ENCODE measurements at places on chromosomes 3 and 15. TPM values are rescaled to one million over a fixed set of nuclear protein-coding genes. Genes with fewer than 3 reads are reported as not detected.
A peak's percentile ranks its signal among the peaks of the same experiment; 100 is the strongest.

The SCN5A gene
- total RNA-seq = 13.6 TPM

GRCh38 chr15:40815042-40815698 is 7.9 kb upstream of the DNAJC17 start:
- DNase-seq = no peak

- no peak for DNase-seq
Measured at GRCh38 chr3:142863930-142864920, 24.7 kb downstream of the PCOLCE2 start.

DNA sequence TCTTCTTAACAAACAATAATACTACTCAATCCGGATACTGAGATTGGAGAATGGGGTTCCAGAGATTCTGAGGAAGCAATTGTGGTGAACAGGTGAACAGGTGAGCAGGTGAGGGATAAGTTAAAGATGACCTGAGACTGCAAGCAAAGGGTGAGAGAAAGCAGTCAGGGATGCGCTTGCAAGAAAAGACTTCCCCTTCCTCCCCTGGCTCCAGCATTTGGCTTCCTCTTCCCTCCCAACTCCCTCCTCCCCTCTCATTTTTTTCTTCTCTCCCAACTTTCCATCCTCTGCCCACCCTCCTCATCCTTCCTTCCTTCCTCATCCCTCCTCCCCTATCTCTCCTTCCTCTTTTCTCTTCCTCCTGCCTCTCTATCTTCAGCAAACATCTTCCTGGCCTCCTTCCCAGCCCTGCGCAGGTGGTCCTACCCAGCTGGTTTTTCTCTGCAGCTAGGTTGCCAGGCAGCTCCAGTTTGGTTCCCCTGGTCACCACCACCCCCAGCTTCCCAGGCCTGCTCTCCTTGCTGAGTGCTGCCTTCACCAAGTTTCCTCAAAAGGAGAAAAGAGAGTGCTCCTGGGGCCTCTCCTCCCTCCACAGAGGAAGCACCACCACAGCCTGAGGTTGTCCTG is 10.4 kb upstream of the VIPR1 start:
- DNase-seq = no peak

DNA sequence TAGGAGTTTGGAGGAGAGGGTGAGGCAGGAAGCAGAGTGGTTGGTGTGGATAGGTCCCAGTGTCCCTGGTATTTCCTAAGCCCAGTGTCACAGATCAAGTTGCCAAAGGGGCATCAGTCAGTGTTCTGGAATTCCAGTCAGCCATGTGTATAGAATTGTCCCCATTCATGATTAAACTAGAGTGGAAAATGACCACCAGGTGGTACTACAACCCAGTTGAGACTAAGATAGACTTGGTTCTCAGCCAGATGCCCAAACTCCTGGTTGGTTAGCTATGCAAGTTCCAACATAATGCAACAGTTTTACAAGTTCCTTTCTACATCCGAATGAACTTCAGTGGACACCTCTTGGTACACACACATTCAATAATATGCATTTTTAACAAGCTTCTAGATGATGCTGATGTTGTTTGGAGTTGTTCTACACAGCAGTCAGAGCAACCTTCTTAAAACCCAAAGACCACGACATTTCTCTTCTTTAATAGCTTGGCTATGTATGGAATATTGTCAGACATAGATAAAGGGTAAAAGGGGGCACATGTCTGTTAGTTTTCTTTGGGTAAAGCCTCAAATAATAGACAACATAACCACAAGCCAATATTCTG is 8.4 kb upstream of the ATR start:
- peak; percentile 50 for DNase-seq

DNA sequence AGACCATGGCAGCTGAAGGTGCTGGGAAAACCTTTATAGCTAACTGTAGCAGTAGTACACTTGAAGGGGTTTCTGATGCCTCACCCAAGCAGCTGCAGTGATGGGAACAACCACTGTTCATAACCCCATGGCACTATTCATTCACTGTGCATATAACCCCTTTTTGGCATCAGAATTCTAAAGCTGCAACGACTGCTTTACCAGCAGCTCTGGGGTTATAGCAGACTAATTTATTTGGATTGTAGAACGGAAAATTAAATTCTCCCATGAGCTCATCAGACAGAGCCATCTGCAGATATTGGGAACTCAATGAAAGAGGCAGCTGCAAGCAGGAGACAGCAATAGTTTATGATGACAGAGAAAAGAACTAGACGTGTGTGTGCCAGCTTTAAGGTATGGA is 28.6 kb downstream of the TFDP2 start:
- no peak for DNase-seq
